Small intestine (tissue), 16 donors: ENCODE measurements at places on chromosomes 3 and 15. TPM values are rescaled to one million over a fixed set of nuclear protein-coding genes. Genes with fewer than 3 reads are reported as not detected.

- H3K27ac ChIP-seq = no peak overlapping the region
- peaks cover 30% of the 10 kb centered on the region for H3K36me3 ChIP-seq
- H3K27me3 ChIP-seq = no peaks in the 10 kb centered on the region
- H3K4me1 ChIP-seq = no peaks in the 10 kb centered on the region
Measured at GRCh38 chr3:57583544-57583943, 13.6 kb downstream of the ARF4 start.

DNA sequence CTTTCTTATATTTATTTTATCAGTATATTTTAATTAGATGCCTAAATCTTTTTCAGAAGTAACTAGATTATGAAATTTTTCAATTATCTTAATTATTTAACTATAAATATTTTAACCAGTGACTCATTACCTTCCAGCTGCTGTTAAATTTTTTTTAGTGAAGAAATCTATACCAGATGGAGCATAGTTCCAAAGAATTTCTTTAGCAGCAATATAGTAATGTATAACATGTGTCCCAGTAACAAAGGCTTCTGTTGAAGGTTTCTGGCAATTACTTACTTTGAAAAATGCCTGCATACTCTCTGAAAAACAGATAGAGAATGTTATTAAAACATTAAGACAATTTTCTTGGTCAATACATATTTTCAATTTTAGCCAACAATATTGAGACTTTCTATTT is 45.1 kb upstream of the CP start:
- no peak overlapping the region for H3K4me3 ChIP-seq
- no peak overlapping the region for H3K27ac ChIP-seq
- no peaks in the 10 kb centered on the region for H3K27me3 ChIP-seq
- no peaks in the 10 kb centered on the region for H3K36me3 ChIP-seq

HRH1 gene
- polyA plus RNA-seq = 1.1 TPM

GRCh38 chr3:9942934-9943690 is 9.1 kb downstream of the PRRT3 start:
- H3K4me1 ChIP-seq = no peaks in the 10 kb centered on the region
- no peaks in the 10 kb centered on the region for H3K27me3 ChIP-seq
- no peak for DNase-seq

DNA sequence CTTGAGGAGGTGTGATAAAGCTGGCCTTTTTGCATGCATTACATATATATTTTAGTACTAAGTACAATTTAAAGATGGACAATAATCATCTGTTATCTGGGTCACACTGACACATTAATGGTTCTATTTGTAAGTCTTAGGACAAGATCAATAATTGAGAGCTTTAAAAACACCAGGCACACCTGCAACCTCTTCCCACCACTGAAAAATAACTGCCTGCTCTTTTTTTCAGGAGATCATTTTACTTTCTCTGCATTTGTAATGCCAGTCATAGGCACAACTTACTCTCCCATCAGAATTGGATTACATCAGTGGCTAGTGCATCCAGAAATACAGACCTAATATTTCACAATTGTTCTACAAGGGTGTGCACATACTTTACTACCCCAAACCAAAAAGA is 149.8 kb downstream of the MECOM start:
- no peak overlapping the region for H3K4me3 ChIP-seq
- DNase-seq = no peak

NRG4 gene
- 0.92 TPM for polyA plus RNA-seq

SLC49A4 gene
- polyA plus RNA-seq = 27.5 TPM

- no peaks in the 10 kb centered on the region for H3K4me1 ChIP-seq
- H3K4me3 ChIP-seq = no peak overlapping the region
- no peaks in the 10 kb centered on the region for H3K36me3 ChIP-seq
- H3K27me3 ChIP-seq = no peaks in the 10 kb centered on the region
- no peak overlapping the region for H3K27ac ChIP-seq
Measured at GRCh38 chr15:58779554-58779953, 8.5 kb downstream of the MINDY2 start.
